ENCODE measurements at places on chromosomes 11 and 22. TPM values are rescaled to one million over a fixed set of nuclear protein-coding genes. Genes with fewer than 3 reads are reported as not detected.
A peak's percentile ranks its signal among the peaks of the same experiment; 100 is the strongest.

Gene OR2AG1
- not detected for total RNA-seq

Gene ELMOD1
- total RNA-seq = not detected

Gene LRRC4C
- total RNA-seq = not detected

Gene POU2AF2
- not detected for total RNA-seq

DNA sequence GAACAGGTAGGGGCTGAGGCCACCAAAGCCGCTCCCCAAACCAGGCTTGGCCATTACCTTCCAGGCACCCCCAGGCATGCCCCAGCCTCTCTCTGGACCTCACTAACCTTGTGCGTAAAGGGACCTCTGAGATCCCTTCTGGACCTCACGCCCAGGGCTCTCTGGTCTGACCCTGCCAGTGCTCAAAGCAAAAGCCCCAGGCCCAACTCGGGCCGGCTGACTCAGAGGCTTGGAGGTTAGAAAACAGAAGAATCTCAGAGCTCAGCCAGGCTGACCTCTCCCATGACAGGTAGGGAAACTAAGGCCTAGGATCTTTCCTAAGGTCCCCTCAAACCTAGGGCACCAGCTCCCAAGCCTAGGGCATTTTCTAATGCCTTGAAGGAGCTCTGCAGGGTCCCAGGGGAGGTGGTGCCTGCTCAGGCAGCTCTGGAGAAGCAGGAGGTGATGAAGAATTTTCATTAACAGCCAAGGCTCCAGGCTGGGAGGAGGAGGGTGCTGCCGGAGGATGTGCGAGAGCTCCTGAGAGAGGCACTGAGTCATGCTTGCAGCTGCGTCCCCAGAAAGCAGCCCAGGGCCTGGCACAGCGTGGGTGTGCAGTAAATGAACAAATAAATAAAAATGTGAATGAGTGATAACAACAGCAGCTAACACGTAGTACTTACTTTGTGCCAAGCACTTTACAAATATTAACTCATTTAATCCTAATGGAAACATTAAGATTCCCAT, 25.6 kb downstream of the ARRB1 start:
- peaks cover 1% of the 10 kb centered on the region for H3K36me3 ChIP-seq
- H3K4me1 ChIP-seq = peaks cover 73% of the 10 kb centered on the region
- H3K4me3 ChIP-seq = peak overlapping the region; percentile 29
- peak; percentile 86 for DNase-seq
- H3K27me3 ChIP-seq = no peaks in the 10 kb centered on the region

- no peak for DNase-seq
- H3K4me1 ChIP-seq = peaks cover 2% of the 10 kb centered on the region
- H3K36me3 ChIP-seq = no peaks in the 10 kb centered on the region
- H3K27me3 ChIP-seq = no peaks in the 10 kb centered on the region
- H3K27ac ChIP-seq = no peak overlapping the region
Observed at GRCh38 chr11:83823461-83824025, 537.4 kb upstream of the CCDC90B start.

DNA sequence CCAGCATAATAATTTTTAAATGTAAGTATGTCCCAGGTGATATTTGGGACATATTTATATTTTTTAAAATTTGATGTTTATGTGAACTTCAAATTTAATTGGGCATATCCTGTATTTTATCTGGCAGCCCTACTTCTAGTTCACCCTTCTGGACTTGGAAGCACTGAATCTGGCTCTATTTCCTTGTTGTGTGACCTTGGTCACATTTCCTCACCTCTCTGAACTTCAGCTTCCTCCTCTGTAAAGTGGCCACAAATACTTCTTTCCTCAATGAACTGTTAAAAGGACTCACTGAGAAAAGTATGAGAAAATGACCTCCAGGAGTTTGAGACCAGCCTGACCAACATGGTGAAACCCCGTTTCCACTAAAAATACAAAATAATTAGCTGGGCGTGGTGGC, 8.1 kb upstream of the RNF185 start:
- no peak overlapping the region for H3K4me3 ChIP-seq
- H3K4me1 ChIP-seq = no peaks in the 10 kb centered on the region
- H3K27me3 ChIP-seq = peaks cover 3% of the 10 kb centered on the region
- no peak for DNase-seq
- no peaks in the 10 kb centered on the region for H3K36me3 ChIP-seq
- H3K27ac ChIP-seq = no peak overlapping the region

DNA sequence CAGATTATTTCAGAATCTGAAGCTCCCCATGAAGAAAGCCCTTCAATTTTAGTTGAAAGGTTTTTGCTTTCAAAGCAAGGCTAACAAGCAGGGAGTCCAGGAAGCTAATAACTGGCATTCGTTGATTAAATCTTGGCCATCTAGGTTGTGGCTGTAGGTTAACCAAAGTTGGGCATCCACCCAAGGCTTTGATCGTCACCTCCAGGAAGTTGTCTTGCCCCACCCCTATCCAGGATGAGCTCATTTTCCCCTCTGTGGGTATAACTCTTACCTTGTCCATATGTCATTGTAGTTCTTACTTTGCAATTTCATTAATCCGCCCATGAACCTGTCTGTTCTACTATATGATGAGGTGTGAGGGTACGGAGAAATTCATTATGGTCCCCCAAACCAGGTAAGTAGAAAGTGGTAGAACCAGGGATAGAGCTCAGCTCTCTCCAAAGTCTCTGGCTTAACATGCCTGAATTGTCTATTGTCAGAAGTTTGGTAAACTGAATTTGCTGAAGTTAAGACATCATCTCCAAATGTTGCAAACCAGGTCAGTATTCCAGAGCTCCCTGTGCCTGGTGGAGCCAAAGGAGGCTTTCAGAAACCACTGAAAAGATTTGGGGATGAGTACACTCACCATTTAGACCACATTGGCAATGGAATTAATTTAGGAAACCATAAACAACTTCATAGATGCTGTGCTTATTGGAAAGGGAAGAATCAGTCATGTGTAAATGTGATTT, 97.1 kb downstream of the CD44 start:
- peak; percentile 85 for DNase-seq
- H3K27me3 ChIP-seq = no peaks in the 10 kb centered on the region
- H3K27ac ChIP-seq = peak overlapping the region; percentile 59
- H3K36me3 ChIP-seq = peaks cover 16% of the 10 kb centered on the region
- H3K4me1 ChIP-seq = peaks cover 67% of the 10 kb centered on the region

All from activated naive CD4-positive, alpha-beta T cell treated with anti-CD3 and anti-CD28 coated beads for 36 hours (primary cell).